ENCODE measurements at places on chromosomes 2 and 18. TPM values are rescaled to one million over a fixed set of nuclear protein-coding genes. Genes with fewer than 3 reads are reported as not detected.

Gene ANKRD29
- 0.46 TPM for total RNA-seq

Gene SLC39A6
- total RNA-seq, result 21.8 TPM

Gene NTSR2
- total RNA-seq, result not detected

Gene GKN1
- not detected for total RNA-seq

Gene OSBPL6
- total RNA-seq, result 5.4 TPM
